Stimulated activated naive B cell treated with anti-CD40 and anti-IgM and Interleukin-4, amounts not matched to agents 10 μg/mL and 1 μg/mL and 100 μg/mL, for 72 hours (primary cell): ENCODE measurements at places on chromosomes 12 and 14.

GRCh38 chr12:118981285-118982211 lies at the start of gene SRRM4:
SRRM4 (plus strand) TSS chr12:118981541; CDS start chr12:118981883, 342 bp downstream.
- no peak for DNase-seq

GRCh38 chr14:80055226-80055625 lies 156.1 kb downstream of the DIO2 start:
- no peak for DNase-seq

DNA sequence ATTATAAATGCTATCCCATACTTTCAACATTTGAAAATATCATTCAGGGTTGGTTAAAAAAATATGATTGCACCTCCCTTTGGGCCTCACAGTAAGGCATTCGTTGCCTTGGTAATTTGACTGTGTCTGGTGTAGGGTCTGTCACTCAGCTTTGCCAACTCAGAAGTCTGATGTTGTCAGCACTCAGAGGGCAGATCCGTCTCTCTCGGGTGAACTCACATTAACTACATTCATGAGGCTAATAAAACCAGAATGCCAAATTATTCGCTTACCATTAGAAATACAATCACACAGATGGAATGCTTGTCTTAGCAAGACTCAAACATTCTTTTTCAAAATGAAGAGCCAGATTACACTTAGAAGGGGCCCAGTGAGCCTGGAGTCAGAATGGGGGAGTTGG lies 53.0 kb downstream of the NPAS3 start:
- DNase-seq, result no peak

DNA sequence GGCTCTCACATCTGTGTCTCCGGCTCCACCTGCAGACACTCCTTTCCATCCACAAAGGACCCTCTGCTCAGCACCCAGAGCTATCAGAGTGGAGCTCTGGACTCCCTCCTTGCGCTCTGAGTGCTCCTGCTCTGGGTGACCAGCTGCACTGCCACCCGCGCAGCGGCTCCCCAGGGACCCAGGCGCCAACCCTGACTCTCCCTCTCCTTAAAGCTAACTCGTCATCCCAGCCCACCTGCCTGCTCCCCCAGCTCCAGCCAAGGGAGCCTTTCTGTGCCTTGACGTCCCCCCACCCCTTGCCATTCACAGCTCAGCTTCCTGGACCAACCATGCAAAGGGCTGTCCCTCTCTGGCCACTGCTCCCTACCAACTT lies 99.0 kb downstream of the SETD3 start:
- DNase-seq, result no peak
